ENCODE measurements at places on chromosomes 2 and 18. TPM values are rescaled to one million over a fixed set of nuclear protein-coding genes. Genes with fewer than 3 reads are reported as not detected.

Gene CFC1
- total RNA-seq, result not detected

Gene ZC3H15
- total RNA-seq, result 43.3 TPM

Gene STAT4
- total RNA-seq, result 11.6 TPM

Gene TUBB8B
- not detected for total RNA-seq

Gene TBR1
- total RNA-seq, result not detected

DNA sequence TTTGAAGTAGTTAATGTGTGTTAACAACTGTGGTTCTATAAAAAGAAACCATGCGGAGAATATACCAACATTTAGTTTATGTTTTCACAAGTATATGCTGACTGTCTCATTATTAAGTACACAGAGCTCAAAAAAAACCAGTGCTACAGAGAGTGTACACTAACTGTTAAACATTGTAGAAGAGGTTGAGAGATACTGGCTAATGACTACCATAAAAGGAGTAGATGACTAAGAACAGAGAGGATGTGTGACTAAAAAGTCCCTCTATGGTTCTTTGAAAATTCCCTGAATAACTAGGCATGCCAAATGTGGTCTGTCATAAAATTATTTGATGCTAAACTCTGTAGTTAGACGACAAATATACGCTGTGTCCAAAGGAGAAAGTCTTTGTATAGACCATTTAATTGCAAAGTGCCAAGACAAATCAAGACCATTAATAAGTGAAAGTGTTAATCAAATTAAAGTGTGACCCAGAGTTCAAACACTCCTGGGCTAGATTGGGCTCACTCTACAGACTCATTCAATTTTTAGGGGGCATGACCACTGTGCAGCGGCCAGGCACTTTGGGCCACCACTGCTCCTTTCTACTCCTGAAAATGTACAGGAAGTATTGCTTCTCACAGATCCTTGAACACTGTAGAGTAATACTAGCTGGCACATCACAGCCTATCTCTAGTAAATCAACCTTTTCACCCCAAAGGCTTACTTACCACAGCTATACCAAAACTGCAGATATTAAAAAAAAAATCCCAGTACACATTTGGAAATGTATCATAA is 45.1 kb upstream of the SERTAD2 start:
- DNase-seq, result no peak

GRCh38 chr18:37630334-37630733 is 64.7 kb upstream of the CELF4 start:
- no peak for DNase-seq

- no peak for DNase-seq
Measured at GRCh38 chr2:160279813-160280465, 79.9 kb upstream of the ITGB6 start.

DNA sequence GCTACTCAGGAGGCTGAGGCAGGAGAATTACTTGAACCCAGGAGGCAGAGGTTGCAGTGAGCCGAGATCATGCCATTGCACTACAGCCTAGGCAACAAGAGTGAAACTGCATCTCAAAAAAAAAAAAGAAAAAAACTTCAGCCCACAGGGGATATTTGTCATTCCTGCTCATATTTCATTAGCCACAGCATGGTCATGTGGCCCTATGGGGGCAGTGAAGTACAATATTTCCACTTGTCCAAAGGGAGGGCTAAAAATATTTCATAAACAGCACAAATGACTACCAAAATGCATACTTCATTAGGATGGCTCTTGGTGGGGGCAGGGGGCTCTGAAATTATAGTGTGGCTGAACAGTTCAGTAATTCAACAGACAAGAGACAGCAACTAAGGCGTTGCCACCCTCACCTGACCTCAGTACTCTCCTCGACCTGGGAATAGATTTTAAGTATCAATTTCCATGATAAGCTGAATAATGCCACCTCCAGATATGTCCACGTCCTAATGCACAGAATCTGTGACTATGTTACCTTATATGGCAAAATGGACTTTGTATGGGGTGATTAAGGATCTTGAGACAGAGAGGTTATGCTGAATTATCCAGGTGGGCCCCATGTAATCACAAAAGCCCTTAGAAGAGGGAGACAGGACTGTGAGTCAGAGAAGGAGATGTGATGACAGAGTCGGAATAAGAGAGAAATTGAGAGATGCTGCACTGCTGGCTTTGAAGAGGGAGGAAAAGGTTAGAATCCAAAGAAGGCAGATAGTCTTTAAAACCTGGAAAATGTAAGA is 158.2 kb upstream of the CRIM1 start:
- no peak for DNase-seq

GRCh38 chr2:107721586-107721985 is 105.1 kb upstream of the RGPD4 start:
- DNase-seq, result no peak

GRCh38 chr18:1047406-1047805 is 142.7 kb downstream of the ADCYAP1 start:
- DNase-seq, result no peak

- no peak for DNase-seq
Measured at GRCh38 chr2:133382566-133382965, 185.7 kb downstream of the NCKAP5 start.

GRCh38 chr2:60719331-60719730 is 36.7 kb upstream of the PAPOLG start:
- no peak for DNase-seq

- DNase-seq, result no peak
Measured at GRCh38 chr18:42163321-42163720, 208.3 kb downstream of the PIK3C3 start.

DNA sequence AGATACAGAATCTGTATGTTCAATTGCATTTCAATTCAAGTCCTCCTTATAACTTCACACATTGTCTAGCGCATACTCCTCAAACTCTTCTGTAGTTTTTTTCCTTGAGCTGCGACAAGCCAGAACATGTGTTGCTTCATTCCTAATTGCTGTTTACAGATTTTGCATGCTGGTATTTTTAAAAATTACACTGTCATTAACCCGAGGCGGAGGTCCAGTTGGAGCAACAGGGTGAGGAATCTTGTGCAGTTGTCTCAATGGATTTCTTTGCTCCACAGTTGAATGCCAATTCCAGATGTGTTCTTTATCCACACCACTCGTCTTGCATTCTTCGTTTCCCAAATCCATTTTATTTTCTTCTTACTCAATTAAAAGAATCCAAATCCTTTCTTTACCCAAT is 16.4 kb upstream of the SERPINB13 start:
- DNase-seq, result no peak

GRCh38 chr2:71637168-71637567 is 183.8 kb downstream of the DYSF start:
- DNase-seq, result no peak

- no peak for DNase-seq
Measured at GRCh38 chr2:191056228-191056627, 42.3 kb upstream of the STAT1 start.
